ENCODE measurements at places on chromosomes 1 and 21.

DNA sequence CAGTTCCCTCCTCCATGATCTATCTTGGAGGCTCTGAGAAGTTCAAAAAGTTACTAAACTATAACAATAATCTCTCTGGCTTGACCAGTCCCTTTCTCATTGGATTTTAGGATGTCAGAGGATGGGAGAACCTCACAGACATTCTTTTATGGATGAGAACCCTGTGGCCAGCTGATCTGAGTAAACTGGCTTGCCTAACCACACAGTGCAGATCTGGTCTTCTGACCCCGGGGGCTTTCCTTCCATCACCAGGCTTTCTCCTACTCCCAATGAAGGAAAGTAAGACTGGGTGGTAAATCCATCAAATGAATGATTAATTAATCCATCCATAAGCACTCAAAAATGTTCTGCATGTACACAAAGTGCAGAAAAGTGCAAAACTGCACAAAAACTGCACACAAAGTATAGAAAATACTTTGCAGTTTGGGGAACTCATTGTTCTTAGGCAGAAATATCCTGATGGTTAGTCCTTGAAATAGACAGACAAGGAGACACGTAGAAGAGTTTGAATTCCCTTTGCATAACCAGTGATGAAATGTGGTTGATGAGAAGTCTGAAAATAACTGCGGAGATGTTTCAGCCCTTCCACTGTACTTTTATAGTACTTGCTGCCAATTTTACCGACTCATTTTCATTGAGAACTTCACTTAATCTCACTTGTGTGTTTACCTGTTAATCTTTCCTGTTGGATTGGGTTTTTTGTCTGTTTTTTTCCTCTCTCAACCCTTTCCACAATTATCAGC, 2.5 kb upstream of the F3 start:
- no peak for DNase-seq

GRCh38 chr1:226593541-226593940, 45.0 kb downstream of the STUM start:
- DNase-seq = no peak

DNA sequence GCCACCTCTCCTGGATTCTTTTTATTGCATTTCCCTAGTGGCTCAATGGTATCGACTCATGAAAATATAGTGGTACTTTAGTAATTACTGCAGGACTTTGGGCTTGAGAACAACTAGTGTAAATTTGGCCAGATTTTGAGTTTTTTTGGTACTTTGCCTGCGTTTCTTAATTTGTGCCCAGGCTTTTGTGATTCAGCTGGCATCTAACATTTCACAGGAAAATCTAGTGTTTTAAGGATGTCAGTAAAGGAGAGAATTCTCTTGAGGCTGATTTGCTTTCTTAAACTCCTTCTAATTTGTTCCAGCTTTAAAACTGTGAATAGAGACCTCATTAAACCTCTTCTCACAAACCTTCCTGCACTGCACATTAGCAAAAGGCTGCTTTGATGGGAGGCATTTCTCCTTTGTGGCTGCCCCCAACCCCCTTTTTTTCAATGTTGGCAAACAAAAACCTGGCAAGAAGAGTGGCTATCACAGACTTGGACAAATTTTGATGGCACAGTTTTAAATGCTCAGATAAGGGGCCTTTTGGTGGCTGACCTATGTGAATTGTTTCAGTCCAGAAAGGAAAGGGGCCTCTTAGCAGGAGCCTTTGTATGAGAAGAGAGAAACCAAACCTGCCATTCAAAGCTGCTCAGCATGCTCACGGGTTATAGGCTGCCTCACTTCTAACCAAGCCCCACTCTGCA, 113.4 kb upstream of the RAVER2 start:
- DNase-seq = no peak

DNA sequence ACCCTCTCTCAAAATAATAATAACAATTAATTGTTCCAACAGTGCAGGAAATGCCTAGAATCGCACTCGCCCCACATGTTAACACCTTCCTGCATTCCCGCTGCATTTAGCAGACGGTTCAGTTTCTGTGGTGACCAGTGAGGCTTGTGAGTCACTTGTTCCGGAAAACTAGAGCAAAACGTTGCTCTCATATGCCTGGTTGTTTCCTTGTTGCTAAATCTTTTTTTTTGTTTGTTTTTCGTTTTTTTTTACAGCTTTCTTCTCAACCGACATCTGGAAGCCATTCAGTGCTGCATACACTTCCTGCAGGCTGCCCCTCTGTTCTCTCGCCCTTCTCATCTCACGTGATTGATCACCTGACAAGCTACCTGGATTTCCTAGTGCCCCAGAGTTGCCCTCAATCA, 56.9 kb upstream of the TMPRSS2 start:
- no peak for DNase-seq

GRCh38 chr1:46203738-46204405, 738 bp downstream of the LURAP1 start:
- no peak for DNase-seq

DNA sequence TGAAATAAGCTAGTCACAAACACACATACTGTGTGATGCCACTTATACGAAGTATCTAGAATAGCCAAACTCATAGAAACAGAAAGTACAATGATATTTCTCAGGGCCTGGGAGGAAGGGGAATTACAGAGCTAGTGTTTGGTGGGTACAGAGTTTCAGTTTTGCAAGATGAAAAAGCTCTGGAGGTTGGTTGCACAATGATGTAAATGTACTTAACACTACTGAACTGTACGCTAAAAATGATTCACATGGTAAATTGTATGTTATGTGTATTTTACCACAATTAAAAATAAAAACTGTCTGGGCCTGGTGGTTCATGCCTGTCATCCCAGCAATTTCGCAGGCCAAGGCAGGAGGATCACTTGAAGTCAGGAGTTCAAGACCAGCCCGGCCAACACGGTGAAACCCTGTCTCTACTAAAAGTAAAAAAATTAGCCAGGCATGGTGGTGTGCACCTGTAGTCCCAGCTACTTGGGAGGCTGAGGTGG, 15.3 kb upstream of the FHAD1 start:
- DNase-seq = no peak

DNA sequence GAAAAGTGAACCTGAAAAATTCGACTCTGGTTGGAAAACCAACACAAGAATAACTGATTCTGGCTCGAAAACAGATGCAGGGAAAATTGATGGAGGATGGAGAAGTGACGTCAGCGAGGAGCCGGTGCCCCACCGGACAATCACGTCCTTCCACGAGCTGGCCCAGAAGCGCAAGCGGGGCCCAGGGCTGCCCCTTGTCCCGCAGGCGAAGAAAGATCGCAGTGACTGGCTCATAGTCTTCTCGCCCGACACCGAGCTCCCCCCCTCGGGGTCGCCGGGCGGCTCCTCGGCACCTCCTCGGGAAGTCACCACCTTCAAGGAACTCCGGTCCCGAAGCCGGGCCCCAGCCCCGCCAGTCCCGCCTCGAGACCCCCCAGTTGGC, 1.9 kb downstream of the RUSC1 start:
- DNase-seq = no peak

DNA sequence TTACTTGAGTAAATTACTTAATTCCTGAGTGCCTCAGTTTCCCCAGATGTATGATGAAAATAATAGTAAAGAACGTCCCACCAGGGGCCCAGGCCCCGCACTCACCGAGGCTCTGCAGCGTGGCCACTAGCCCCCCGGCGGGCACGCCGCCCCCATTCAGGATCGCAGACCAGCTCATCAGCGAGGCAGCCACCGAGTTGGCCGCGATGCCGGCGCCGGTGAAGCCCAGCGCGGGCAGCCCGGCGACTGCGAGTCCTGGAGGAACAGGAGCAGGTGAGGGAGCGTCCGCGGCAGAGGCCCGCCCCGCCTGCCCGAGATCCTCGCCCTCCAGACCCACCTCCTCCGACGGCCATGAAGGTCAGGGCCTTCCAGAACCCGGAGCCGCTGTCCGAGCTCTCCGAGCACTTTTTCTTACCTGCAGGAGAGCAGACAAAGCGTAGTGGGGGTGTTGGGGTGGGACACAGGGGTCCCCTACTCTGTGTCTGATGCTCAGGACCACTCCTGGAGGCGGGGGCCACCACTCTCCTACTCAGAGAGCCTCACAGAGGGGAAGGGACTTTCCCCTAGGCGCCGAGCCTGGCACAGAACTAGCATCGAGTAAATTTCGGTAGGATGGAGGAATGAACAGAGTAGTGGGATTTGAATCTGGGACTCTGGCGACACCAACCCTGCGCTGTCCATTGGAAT, 3.7 kb downstream of the IFI6 start:
- no peak for DNase-seq

GRCh38 chr1:199948587-199949280, 78.8 kb upstream of the NR5A2 start:
- DNase-seq = no peak

Measured in HL-60 (cell line).